ENCODE measurements at places on chromosomes 1 and 21. TPM values are rescaled to one million over a fixed set of nuclear protein-coding genes. Genes with fewer than 3 reads are reported as not detected.

RIPK4 gene
- total RNA-seq: 10.9 TPM

LCE3E gene
- total RNA-seq: not detected

DISC1 gene
- total RNA-seq: 9.5 TPM

C2CD2 gene
- 26.4 TPM for total RNA-seq

ACTL8 gene
- total RNA-seq: not detected
